ENCODE measurements at places on chromosomes 5 and 9.

GRCh38 chr5:76831110-76831452, 12.3 kb downstream of the F2RL1 start:
- DNase-seq, result no peak

DNA sequence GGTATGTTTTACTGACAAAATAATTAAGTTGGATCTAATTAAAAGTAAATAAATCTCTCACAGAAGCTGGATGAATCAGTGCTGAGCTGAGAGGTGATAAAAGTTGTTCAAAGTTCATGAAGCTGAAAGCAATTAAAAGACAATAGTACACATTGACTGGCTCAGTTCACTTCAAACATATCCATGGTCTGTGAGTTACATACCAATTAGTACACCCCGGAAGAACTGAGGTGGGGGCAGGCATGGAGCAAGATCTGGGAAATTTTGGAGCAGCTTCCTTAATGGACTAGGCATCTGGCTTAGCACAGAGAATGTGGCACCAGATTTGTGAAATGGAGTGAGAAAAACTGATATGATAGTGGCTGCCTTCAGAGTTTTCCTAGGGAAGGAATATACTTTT, 152.7 kb downstream of the ATP10B start:
- DNase-seq, result no peak

DNA sequence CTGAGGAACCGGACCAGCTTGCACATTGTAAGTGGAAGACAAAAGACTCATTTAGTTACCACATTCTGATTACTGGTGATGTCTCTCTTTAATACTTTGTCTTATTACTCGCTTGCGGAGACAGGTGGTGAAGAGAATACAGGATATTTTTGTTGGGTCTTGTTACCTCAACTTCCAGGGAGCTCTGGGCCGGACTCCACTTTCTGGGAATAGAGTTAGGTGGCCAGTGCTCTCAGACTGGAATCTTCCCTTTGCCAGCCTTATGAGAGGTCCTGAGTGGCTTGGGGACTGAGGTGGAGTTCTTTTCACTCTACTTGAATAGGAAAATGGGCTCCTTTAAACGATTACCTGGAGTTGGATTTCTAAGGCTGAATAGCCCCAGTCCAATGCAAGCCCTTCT, 33.3 kb upstream of the SPRY4 start:
- no peak for DNase-seq

DNA sequence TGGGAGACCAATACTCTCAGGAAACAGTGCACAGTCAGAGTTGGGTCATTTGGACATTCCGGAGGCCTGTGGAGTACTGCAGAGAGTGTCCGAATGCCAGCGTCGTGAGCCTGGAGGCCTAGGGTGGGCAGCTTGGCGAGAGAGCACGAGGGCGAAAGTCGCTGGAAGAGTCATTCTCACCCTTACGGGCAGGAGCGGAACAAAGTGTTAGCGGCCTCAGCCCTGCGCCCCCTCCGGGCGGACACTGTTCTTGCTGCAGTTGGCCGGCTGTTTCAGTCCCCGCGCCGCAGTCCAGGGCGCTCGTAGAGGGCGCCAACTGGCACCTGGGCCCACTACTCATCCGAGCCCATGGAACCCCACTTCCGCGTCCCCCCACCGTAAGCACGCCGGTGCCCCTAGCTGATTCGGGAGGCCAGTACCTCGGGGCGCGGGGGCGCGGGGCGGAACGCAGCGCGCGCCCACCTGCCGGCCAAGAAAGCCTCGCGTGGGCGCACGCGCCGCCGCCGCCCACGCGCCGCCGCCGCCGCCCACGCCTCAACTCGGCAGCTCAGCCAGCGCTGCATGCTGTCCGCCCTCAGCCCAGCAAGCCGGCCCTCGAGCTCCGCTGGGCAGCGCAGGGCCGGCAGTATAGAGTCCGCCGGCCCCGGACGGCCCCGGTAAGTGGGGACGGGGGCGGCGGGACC, 99.7 kb upstream of the CCL21 start:
- DNase-seq, result no peak

DNA sequence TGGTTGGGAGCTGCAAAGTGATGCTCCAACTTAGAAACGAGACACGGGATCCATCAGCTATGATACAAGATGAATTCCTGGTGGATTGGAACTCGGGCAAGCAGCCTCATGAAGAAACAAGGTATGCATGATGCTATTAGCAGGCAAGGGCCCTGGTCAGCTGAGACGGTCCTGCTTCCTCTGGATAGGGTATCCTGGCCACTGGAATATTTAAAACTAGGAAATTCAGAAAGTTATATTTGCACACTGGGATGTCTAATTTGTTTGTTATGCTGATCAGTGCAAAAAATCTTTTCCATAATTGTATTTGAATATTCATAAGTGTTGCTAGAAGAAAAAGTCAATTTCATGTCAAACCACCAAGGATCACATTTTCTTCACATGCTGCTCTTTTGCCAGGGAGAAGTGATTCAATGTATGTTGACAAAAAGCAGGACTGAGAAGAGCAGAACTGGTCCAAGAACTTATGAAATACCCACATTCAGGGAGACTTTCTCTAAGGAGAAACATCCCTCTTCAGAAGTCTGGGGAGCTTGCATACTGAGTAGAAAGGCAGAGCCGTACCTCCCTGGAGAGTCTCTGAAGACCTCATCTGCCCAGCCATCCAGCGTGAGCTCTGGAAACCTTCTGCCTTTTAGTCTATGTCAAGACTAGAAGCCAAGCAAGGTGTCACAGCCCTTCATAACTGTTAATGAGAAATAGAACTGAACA, 6.7 kb upstream of the NXNL2 start:
- no peak for DNase-seq

DNA sequence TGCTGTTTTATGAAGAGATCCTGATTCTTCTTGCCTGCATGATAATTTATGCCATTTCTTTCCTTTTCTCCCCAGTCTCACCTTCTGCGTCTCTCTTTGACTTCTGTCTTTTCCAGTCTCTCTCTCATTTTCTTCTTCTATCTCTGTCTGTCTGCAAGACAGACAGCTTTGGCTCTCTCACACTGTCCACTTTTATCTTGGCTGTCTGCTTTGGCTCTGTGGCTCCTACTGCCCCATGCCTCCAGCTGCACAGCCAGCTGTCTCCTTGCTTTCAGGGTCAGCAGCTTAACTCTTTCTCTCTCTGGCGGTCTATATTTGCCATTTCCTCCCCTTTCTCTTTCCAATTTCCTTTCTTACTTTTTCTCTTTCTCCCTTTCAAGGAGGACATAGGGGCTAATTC, 971.1 kb upstream of the COX7C start:
- no peak for DNase-seq

DNA sequence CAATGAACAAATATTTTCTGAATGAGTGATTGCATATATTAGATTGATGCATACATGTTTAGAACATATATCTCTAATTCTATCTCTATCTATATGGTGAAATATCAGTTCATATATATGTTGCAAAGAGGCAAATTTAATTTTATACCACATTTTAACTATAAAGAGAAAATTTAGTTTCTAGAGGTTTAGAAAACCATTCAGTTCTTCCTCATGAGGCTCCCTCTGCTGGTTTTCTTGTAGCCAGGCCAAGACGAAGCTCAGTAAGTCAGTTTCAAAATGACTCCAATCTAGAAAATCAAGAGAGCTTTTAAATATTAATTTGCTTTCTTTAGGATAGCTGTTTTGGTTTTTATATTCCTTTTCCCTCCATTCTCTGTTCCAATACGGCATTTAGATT, 312.1 kb downstream of the TMEM232 start:
- no peak for DNase-seq

- no peak for DNase-seq
Observed at GRCh38 chr9:105072476-105072875, 144.5 kb upstream of the ABCA1 start.

DNA sequence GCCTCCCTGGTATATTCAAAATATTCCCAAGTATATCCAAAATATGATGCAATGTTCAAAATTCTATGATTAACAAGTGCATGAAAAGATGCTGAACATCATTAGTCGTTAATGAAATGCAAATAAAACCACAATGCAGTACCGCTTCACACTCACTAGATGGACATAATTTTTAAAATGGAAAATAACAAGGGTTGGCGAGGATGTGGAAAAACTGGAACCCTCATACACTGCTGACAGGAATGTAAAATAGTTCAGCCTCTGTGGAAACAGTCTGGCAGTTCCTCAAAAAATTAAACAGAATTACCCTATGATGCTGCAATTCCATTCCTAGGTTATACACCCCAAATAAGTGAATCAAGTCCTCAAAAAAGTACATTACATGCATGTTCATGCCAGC, 36.1 kb upstream of the MYOT start:
- DNase-seq, result no peak

GRCh38 chr5:143826951-143827444, 15.0 kb downstream of the HMHB1 start:
- no peak for DNase-seq

- DNase-seq, result no peak
Observed at GRCh38 chr9:137021979-137022661, 5.9 kb downstream of the ABCA2 start.

GRCh38 chr5:147804334-147804733, 21.8 kb upstream of the JAKMIP2 start:
- no peak for DNase-seq

- no peak for DNase-seq
Observed at GRCh38 chr9:83544002-83544698, 5.9 kb upstream of the FRMD3 start.

DNA sequence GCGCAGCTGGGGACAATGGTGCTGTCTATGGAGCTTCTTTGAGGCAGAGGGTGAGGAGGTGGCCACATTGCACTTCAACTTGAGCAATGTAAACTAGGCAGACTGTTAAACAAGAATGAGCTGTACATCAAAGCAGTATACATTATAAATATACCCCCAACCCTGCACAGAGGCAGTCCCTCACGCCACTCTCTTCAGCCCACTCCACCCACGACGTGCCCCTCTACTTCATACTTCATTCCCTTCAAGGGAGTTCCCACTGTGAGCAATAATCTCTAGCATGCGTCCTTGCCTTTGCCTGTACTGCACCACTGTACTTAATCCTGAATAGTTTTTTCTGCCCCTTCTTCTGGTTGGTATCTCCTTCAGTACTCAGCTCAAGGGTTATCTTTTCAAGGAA, 14.4 kb downstream of the TRPM3 start:
- no peak for DNase-seq

DNA sequence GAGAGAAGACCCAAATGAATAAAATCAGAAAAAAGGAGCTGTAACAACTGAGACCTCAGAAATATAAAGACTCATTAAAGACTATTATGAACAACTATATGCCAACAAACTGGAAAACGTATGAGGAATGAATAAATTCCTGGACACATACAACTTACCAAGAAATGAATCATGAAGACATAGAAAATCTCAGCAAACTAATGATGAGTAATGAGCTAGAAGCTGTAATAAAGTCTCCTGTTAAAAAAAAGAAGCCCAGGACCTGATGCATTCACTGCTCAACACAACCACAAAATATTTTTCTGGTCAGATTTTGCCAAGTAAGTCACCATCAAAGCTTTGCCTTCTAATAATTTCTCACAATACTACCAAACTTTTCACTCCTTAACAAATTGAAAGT, 666.7 kb downstream of the LRRC70 start:
- DNase-seq, result no peak

- no peak for DNase-seq
Observed at GRCh38 chr5:98604721-98605425, 168.6 kb upstream of the RGMB start.

DNA sequence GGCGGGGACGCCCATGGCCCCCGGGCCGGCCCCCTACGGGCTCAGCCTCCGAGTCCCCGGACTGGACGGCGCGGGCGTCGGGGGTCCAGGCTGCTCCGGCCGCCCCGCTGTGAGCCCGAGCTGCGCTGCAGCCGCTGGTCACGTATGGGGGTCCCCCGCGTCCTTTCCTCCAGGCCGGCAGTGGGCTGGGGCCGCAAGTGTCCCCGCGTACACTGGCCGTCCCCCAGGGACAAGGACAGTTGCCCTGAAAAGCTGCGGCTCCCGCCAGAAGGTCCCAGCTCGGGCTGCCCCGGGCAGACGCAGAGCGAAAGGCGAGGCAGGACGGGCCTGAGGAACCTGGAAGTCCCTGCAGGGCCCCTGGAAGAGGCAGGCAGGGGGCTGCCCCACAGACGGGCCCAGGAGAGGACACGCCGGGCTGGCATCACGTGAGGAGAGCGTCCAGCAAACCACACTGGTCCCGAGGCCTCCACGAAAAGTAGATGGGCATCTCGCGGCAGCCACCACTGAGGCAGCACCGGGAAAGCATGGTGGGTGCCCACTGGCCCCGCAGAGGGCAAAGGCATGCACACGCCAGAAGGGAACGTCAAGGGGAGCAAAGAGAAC, 3.3 kb upstream of the NKD2 start:
- no peak for DNase-seq

DNA sequence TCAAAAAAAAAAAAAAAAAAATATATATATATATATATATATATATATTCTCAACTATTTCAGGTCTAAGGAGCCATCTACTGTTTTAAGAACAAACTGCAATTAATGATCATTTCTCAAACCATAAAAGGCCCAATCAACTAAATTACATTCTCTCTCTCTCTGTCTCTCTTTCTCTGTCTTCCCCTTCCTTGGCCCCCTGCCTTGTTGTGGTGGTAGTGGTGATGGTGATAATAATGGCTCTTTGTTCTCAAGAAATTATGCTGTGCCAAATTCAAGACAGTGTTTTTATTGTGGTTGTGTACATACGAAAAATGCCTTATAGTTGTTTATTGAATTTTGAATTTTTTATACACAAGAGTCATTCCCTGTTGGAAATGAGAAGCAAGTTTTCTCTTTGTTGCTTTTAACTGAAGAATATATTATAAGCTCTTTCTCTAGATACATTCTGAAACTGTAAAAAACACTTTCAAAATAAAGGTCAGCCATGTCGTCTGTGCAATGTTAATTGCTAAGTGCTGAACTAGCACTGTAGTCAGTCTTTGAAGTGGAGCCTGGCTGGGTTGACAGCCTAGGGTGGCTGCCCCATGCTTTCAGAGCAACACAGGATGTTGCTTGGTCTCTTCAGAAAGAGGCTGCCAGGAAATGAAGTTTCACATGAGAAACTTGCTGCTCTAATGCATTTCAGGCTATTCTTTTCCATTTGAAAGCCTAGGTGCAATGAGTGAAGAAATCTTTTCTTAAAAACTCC, 96.0 kb downstream of the HINT1 start:
- DNase-seq, result no peak

GRCh38 chr9:107020040-107020530, 157.1 kb downstream of the ZNF462 start:
- no peak for DNase-seq

Data from GOT3 (cell line).